ENCODE measurements at places on chromosomes 3 and 15.

DNA sequence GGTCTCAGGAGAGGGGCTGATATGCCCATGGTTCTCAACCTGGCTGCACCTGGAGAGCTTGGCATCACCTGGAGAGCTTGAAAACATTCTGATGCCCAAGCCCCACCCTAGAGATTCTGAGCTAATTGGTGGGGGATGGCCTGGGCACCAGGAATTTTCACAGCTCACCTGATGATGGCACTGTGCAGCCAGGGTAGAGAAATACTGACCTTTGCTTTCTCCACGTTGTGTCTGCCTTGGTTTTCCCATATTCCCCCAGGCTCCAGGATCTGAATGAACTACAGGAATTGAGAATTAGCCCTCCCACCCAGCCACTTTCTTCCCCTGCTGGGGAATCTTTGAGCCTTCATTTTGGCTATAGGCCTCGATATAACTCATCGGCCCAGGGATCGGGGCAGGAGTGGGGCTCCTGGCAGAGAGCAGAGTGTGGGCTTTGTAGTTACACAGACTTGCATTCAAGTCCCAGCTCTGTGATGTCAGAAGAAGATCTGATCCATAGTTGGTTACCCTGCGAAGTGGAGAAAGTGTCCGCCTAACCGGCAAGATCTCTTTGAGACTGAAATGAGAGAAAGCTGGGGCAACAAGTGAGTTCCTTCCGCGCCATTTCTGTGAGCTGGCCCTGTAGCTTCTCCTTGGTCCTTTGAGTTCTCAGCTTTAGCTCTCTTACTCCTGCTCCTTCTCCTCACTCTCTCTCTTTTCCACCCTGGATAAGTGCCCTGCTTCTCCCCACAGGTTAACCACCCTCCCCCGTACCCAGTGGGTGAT, 33.1 kb upstream of the UBE2Q2 start:
- DNase-seq, result no peak

- DNase-seq, result no peak
These were observed 127.1 kb upstream of the RBMS3 start for GRCh38 chr3:29153811-29154210.

GRCh38 chr3:113654310-113654709, 42.1 kb downstream of the USF3 start:
- DNase-seq, result no peak

- no peak for DNase-seq
These were observed 548.8 kb upstream of the MDFIC2 start for GRCh38 chr3:70861234-70861633.

- DNase-seq, result no peak
These were observed 53.2 kb downstream of the OXNAD1 start for GRCh38 chr3:16318176-16318575.

DNA sequence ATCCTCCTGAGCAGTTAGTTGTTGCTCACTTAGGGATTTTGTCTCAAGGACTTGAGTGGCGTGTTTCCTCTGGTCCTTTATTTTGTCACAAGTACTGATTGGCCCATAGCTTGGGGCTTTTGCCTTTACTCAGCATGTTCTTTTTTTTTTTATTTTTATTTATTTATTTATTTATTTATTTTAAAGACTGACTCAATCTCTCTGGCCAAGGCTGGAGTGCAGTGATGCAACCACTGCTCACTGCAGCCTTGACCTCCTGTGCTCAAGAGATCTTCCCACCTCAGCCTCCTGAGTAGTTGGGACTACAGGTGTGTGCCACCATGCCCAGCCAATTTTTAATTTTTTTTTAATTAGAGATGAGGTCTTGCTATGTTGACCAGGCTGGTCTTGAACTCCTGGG, 223.9 kb upstream of the TPM1 start:
- DNase-seq, result no peak

GRCh38 chr3:16961621-16962205, 77.0 kb downstream of the PLCL2 start:
- DNase-seq, result no peak

- no peak for DNase-seq
These were observed 58.1 kb downstream of the DCBLD2 start for GRCh38 chr3:98843266-98843959.

DNA sequence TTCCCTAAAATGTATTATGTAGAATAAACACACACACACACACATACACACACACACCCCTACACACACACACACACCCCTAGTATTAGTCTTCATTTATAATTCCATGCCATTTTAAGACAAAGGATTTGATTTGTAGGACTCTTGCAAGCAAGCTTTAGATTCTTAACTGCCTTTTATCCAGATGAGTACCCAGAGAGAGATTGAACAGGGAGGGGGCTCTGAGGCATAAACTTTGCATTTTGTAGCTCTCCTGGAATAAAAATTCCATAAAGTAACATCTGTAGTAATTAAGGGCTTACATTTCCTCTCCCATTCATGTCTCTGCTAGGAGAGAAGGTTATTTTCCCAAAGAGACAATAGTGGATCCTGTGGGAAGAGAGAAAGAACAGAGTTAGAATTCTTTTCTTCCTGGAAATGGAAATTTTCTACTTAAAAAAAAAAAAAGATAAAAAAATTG, 479.4 kb downstream of the RBMS3 start:
- DNase-seq, result no peak
